ENCODE measurements at places on chromosomes 3 and 15. TPM values are rescaled to one million over a fixed set of nuclear protein-coding genes. Genes with fewer than 3 reads are reported as not detected.
A peak's percentile ranks its signal among the peaks of the same experiment; 100 is the strongest.

DNA sequence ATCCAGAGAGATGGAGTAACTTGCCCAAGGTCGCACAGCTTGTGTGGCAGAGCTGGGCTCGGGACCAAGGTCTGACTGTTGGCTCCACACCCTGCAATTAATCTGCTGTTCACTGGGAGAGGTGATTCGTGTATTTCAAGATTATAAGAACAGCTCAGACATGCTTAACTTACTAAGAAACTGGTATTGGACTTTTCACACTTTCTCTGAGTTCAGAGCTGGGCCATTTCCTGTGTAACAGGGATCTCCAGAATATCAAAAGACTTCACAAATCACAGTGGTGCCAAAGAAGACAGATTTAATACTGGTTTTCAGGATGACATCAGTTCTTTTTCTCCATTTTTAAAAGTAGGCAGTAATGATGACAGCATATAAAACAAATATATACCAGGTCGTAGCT is 156.8 kb upstream of the UBE2E1 start:
- peaks cover 9% of the 10 kb centered on the region for H3K4me1 ChIP-seq
- H3K4me3 ChIP-seq = no peak overlapping the region
- no peak overlapping the region for H3K27ac ChIP-seq

DNA sequence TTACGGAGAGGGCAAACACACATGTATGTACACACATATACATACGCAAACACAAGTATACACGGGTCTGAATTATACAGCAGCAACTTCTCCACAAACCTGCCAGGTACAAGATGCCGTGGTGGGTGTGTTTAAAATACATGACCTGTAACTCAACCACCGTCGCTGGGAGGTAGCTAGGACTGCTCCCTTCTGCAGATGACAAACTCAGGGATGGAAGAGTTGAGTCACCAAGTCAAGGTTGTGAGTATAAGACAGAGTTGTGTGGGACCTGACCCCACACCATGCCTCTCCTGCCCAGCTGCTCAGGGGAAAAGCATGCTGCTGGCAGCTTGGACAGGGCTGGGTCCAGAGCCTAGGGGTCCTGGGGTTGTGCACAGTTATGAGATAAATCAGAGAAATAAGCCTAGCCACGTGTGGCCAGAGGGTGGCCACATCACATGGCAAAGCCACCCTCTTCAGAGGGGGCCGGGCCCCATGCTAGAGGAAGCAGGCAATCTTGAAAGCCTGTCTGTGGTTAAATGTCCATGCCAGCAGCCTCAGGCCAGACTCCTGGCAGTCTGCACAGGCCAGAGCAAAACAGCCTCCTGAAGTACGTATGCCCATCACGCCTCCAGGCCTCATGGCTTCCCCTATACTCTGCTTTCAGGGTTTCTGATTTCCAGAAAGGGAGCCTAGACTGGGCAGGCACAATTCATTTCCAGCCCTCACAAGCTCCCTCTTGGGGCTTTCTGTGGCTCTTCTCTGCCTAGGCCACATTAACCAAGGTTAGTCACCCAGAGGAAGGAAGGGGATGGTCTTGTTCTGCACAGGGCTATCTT is 107.7 kb upstream of the RPL32 start:
- H3K4me3 ChIP-seq = no peak overlapping the region
- no peaks in the 10 kb centered on the region for H3K27me3 ChIP-seq
- peak; percentile 38 for DNase-seq
- H3K36me3 ChIP-seq = no peaks in the 10 kb centered on the region
- H3K27ac ChIP-seq = peak overlapping the region; percentile 60
- H3K4me1 ChIP-seq = peaks cover 38% of the 10 kb centered on the region

Gene CHRNA7
- not detected for total RNA-seq

- peak overlapping the region; percentile 55 for H3K27ac ChIP-seq
- no peaks in the 10 kb centered on the region for H3K27me3 ChIP-seq
- peaks cover 2% of the 10 kb centered on the region for H3K36me3 ChIP-seq
- H3K4me1 ChIP-seq = peaks cover 40% of the 10 kb centered on the region
Observed at GRCh38 chr3:177647876-177648275, 450.6 kb upstream of the TBL1XR1 start.

DNA sequence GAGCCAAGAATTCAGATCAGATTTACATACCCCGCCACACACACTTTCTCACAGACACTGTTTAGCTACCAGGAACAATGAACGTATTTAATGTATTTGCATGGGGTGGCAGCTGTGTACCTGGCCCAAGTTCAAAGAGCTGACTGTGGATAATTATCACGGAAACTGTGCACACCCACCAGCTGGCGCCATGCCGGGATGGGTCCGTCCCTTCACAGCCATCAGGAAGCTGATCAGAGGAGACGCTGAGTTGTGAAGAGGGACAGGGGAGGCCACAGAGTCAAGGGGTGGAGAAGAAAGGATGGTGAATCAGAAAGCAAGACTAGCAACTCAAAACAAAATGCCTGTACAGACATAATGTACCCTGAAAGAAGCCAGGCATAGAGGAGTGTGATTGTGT is 13.1 kb upstream of the PLA2G4D start:
- H3K27me3 ChIP-seq = peaks cover 13% of the 10 kb centered on the region
- no peak for DNase-seq
- no peaks in the 10 kb centered on the region for H3K36me3 ChIP-seq
- peaks cover 18% of the 10 kb centered on the region for H3K4me1 ChIP-seq

- no peak overlapping the region for H3K4me3 ChIP-seq
- no peaks in the 10 kb centered on the region for H3K27me3 ChIP-seq
- no peak overlapping the region for H3K27ac ChIP-seq
- no peaks in the 10 kb centered on the region for H3K36me3 ChIP-seq
- H3K4me1 ChIP-seq = no peaks in the 10 kb centered on the region
- DNase-seq = no peak
Observed at GRCh38 chr3:181615666-181616065, 96.1 kb upstream of the SOX2 start.

DNA sequence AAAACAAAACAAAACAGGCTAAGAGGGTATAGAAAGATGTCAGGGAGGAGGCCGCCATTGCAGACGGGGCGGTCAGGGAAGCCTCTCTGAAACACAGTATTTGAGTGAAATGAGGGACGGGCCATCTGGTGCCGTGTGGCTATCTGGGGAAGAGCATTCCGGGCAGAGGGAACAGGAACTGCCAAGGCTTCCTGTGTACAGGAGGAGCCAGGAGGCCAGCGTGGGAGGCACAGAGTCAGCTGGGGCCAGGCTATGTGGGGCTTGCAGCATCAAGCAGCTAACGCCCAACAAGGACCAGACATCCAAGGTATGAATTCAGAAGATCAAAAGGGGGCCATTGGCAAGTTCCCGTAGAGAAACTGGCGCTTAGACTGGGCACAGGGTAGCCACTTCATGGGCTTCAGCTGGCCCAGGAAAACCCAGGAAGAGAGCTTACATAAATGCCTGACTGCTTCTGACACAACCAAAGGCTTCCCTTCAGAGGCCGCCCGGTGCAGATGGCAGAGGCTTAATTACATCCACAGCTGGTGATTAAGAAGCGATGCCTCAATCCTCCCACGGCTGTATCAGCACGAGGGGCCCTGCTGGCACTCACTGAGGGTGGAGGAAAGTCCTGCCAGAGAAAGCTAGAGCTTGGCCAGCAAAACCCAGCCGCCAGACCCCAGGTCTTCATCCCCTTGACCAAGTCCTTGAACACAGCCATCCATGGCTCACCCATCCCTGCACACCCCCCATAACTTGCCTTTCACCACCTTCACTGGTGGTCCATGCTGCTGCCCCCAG is 144.9 kb downstream of the MEGF11 start:
- no peak for DNase-seq
- H3K27me3 ChIP-seq = peaks cover 16% of the 10 kb centered on the region
- no peak overlapping the region for H3K27ac ChIP-seq
- no peaks in the 10 kb centered on the region for H3K4me1 ChIP-seq

DNA sequence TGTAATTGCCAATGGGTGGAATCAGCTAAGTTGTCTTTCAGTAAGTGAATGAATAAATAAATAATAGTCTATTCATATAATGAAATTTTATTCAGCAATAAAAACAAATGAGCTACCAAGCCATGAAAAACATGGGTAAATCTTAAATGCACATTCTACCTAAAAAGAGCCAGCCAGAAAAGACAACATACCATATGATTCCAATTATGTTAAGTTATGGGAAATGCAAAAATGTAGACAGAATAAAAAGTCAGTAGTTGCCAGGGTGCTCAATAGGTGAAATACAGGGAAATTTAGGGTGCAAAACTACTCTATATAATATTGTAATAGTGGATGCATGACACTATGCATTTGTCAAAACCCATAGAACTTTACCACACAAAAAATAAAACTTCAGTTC is 277.2 kb upstream of the EPHA6 start:
- no peak overlapping the region for H3K4me3 ChIP-seq
- DNase-seq = no peak
- no peaks in the 10 kb centered on the region for H3K36me3 ChIP-seq
- no peaks in the 10 kb centered on the region for H3K4me1 ChIP-seq

DNA sequence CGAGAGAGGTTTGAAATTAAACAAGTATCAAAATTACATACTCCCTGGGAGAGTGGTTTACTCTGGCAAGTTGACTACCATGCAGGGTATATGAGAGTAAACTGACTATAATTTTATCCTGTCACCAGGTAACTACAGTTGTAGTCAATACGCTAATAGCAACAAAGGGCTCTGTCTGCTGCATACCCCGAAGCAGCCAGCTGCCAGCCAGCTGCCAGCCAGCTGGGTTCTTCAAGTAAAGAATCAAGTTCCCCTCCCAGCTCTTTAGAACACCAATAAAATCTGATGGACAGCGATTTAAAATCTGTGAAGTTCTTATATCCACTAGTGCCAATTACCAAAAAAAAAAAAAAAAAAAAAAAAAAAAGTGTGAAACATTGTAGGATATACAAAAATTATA is 417.7 kb upstream of the CFAP20DC start:
- H3K27ac ChIP-seq = no peak overlapping the region
- no peaks in the 10 kb centered on the region for H3K27me3 ChIP-seq
- no peak for DNase-seq
- peaks cover 18% of the 10 kb centered on the region for H3K4me1 ChIP-seq

DNA sequence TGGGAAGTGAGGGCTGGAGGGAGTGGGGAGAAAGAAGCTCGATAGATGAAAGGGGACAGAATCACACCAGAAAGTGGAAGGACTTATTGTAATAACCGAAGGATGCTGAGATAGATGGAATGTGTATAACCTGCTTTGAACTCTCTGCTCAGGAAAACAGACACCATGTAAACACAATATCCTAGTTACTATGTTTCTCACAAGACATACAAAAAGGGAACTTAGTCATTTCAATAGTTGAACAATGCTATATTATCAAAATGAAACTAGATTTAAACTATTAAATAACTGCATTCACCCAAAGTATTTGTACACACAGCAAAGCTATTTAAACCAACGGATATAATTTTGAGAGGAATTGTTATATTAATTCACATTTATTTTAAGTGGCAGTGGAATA is 108.3 kb upstream of the GADL1 start:
- no peak overlapping the region for H3K4me3 ChIP-seq
- no peak overlapping the region for H3K27ac ChIP-seq
- no peak for DNase-seq
- no peaks in the 10 kb centered on the region for H3K27me3 ChIP-seq

DNA sequence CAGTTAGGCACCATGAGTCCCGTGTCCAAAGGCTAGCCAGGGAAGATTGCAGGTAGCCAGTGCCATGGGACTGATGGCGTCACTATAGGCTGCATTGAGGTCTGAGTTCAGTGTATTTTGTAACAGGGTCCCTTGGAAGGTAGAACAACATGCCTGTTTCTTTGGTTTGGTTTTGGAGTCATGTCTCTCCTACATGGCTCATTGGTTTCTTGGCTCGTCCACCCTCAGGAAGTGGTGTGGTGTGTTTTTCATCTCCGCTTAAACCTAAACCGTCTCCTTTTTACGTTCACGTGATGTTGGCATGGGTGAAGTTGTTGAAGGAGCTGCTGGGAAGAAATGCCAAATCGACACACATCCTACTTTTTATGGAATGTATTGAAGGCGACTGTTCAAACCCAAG is 71.6 kb downstream of the FLNB start:
- H3K36me3 ChIP-seq = peaks cover 33% of the 10 kb centered on the region
- no peak overlapping the region for H3K27ac ChIP-seq
- no peak overlapping the region for H3K4me3 ChIP-seq
